ENCODE measurements at places on chromosomes 11 and 22.

DNA sequence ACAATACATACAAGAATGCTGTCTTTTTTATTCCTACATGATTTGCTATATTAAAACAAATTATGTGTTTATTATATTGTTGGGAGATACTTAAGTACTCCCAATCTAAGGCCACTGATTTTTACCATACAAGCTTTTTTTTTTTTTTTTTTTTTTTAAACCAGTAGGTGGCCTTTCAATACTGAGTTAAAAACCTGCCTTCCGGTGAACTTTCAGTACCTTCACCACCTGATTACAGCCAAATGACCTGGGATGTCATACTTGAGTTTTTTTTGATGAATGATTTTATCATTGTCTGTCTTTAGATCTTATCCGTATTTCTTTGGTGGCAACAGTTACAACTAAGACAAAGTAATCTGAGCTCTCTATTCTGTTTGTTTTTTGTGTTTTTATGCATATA lies 94.0 kb upstream of the FOLH1 start:
- no peak for DNase-seq

- no peak for DNase-seq
Measured at GRCh38 chr11:21295508-21295907, 626.1 kb downstream of the NELL1 start.

GRCh38 chr11:80362563-80363340 lies 921.9 kb upstream of the TENM4 start:
- DNase-seq, result no peak

- no peak for DNase-seq
Measured at GRCh38 chr11:64910451-64911093, 6.4 kb downstream of the ATG2A start.

DNA sequence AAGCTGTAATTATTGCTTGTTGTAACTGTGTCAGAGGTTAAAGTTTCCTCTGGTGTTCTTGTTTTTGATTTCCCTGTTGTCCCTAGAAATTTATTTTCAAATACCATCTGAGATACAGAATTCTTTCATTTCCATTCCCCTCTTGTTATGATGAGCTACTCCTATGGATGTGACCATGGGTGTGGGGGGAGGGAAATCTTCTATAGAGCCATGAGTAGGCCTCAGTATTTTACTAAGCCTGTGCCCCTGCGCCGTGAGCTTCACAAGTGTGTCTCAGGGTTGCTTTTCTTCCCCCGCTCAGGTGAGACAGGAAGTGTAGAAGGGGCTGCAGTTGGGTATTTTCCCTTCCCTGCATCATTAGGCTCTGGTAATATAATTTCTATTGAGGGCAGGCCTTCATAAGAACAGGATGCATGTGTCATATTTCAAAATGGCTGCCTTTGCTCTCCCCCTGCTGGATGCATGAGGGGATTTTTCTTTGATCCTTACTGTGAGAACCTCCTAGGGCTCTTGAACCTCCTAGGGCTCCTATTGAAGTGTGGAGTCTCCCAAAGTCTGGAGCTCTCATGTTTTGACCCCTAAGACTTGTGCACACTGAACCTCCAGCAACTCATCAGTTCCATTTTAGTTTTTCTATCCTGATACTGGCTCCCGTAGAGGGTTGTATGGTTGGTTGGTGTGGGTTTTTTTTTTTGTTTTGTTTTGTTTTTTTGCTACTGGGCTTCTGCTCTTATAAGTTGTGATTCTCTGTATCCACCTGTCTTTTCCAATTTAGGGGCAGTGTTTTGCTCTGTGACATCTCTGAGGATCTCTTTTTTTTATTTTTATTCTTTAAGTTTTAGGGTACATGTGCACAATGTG lies 658.2 kb downstream of the NTM start:
- no peak for DNase-seq

DNA sequence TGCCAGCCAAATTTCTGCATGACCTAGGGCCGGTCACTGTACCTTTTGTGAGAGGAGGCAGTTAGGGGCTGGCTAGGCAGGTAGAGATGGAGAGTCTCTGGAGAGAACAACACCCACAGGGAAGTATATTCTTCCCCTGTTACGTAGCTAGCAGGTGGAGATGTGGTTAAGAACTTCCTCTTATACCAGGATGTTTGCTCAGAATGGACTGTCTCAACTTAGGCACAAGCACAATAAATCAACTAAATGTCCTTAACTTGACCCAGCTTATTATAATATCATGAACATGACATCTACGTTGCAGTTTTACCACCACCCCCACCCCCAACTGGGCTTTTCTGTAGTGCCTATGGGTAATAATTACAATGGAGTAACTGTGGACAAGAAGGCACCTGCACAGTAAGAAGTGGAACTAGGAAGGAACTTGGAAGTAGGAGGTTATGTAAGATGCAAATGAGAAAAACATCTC lies 60.7 kb upstream of the MPEG1 start:
- no peak for DNase-seq

DNA sequence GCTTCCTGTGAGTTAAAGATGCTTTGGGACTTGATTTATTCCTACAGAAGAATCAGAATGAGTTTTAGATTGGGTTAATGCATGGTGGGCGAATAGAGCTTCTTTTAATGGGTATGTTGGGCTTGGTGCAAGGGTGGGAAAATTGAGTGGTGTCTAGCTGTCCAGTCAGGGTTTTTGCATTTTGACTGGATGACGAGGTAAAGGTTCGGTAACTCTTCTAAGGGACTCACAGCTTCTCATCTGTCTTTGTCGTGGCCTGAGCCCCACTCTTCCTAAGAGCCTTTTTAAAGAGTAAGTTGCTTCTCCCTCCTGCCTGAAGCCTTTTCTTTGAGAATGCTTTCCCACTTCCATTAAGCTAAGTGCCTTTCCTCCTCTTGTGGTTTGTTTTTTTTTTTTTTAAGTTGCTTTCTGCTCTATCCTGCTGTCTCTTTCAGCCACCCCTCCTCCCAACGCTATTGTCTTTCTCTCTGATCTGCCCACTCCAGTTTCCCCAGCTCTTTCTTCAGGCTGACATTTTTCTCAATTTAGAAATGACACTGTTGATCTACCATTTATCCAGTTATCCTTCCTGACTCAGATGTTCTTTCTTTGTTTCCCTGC lies 1.1 kb downstream of the DPF2 start:
- DNase-seq, result no peak

GRCh38 chr11:123183391-123184099 lies 11.5 kb downstream of the CLMP start:
- DNase-seq, result no peak

GRCh38 chr11:72519220-72519881 lies 85.0 kb upstream of the CLPB start:
- peak; percentile 7 for DNase-seq

GRCh38 chr22:44581096-44581435 lies 83.0 kb upstream of the RTL6 start:
- DNase-seq, result no peak

GRCh38 chr11:27423125-27423524 lies 49.5 kb downstream of the LGR4 start:
- DNase-seq, result no peak

- no peak for DNase-seq
Measured at GRCh38 chr11:203945-204586, 3.1 kb downstream of the BET1L start.

DNA sequence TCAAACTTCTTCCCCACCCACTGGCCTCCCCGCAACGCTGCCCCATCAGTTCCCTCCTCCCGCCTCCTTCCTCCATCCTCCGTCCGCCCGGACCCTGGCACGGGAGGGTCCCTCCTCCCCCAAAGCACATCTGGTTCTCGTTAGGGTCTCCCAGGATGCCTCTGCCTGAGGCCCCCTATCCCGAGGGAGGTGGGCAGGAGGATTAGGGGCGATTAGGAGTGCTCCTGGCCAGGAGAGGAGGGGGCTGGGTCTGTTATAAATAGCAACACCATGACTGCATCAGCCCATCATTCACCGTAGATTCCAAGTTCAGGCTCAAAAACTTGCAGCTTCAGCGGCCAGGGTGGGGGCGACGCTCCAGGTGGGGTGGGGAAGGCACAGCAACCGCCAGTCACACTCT lies 10.4 kb downstream of the MYRF start:
- no peak for DNase-seq

DNA sequence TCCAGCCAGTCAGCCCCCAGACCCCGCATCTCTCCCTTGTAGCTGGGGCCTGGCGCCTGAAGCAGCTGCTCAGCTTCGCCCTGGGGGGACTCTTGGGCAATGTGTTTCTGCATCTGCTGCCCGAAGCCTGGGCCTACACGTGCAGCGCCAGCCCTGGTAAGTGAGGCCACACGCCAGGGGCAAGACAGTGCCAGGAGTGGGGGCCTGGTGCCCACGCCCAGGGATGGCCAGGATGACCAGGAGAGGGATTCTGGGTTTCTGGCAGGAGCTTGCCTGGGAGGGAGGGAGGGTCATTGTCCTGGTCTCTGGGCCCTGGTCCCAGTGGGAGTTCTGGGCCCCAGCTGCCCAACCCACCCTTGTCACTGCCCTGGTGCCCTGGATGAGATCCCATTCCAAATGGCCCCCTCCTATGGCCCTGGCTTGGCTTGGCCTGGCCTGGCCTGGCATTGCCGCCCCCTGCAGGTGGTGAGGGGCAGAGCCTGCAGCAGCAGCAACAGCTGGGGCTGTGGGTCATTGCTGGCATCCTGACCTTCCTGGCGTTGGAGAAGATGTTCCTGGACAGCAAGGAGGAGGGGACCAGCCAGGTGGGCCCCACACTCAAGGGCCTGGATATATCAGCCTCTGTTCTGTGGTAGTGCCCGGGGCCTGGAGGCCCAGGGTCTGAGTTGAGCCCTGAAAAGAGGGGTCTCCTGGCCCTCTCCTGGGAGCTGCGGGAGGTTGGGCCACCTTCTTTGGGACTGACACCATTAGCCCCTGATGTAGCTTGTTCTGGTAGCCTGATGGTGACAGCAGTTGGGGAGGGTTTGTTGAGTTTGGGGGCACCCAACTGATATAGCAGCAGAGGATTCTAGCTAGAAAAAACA lies 3.7 kb downstream of the SLC39A13 start:
- DNase-seq, result peak; percentile 56

GRCh38 chr11:35856756-35857155 lies 87.1 kb upstream of the LDLRAD3 start:
- DNase-seq, result no peak

GRCh38 chr22:27613099-27614005 lies 188.2 kb downstream of the MN1 start:
- no peak for DNase-seq

DNA sequence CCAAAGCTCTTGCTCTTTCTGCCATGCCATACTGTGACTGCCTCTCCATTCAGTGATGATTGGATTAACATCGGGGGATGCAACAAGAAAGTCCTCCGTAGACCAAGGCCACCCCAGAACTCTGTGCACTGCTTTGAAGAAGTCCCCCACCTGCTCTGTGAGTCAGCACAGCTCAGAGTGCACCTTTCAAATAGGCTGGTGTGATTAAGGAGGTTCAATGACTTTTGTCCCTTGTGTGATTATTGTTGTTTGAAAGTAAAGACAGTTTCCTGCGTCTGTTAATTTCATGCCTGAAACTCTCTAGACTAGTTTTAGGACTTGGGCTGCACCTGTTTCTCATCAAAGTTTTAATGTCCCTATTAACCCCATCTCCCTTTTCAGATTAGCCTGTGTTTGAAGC lies 33.0 kb upstream of the DBX1 start:
- DNase-seq, result no peak

DNA sequence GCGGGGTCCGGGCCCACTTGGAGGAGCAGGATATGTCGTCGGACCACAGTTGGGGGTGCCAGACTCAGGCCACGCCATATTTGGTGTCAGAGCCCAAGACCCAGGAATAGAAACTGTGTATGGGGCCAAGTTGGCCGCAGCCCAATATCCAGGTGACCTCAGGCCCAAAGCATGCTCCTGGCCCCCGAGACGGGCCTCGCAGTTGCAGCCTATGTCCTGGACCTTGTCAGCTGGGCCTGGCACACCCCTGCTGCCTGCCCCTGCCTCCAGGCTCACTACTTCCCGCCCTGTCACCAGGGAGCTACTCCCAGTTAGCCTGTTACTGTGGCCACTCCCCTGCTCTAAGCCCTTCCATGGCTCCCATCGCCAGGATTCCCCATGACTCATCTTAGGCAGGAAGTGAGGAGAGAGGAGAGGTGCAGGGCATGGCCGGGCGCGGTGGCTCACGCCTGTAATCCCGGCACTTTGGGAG lies 23.1 kb downstream of the A4GALT start:
- DNase-seq, result no peak

- no peak for DNase-seq
Measured at GRCh38 chr11:104823657-104824056, 74.6 kb downstream of the CASP12 start.

GRCh38 chr11:22433094-22433455 lies 94.9 kb downstream of the SLC17A6 start:
- DNase-seq, result no peak

- peak; percentile 86 for DNase-seq
Measured at GRCh38 chr11:64803158-64803845, at the start of gene MAP4K2. Gene MAP4K2 (minus strand): TSS chr11:64803214. CDS start chr11:64803149, 65 bp downstream.

- no peak for DNase-seq
Measured at GRCh38 chr11:16266021-16266420, 90.3 kb downstream of the SOX6 start.

GRCh38 chr22:48331691-48332220 lies 1495.9 kb downstream of the BRD1 start:
- DNase-seq, result no peak

- DNase-seq, result no peak
Measured at GRCh38 chr11:76234416-76235232, 28.3 kb upstream of the WNT11 start.

DNA sequence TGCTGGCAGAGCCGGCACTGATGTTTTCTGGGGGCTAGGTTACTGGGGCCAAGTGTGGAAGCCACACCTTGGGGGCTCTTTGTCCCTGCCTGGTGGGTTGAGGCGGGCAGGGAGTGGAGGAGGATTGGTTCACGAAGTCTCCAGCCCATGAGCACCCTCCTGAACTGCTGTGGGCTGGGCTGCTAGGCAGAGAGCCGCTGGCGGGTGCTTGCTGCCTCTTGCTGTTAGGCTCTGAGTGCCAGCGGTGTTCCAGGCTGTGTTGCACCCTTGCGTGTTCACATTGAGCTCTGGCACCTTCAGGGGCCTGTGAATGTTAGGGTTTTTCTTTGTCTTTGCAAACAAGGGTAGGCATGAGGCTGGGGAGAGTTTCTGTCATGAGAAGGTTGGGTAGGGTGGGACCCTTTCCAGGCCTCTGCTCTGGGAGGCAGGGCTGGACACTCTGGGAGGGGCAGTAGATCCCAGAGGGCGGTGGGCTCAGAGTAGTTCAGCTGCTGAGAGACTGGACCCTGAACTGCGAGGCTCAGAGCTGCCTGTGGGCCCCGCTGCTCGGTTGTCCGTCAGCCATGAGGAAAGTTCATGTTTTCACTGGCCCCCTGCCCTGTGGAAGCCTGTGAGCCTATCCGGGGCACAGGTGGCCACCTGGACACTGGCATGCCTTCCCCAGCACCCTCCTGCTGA lies 24.0 kb upstream of the TMEM191C start:
- DNase-seq, result no peak

GRCh38 chr22:49510718-49511117 lies 317.0 kb downstream of the BRD1 start:
- no peak for DNase-seq

DNA sequence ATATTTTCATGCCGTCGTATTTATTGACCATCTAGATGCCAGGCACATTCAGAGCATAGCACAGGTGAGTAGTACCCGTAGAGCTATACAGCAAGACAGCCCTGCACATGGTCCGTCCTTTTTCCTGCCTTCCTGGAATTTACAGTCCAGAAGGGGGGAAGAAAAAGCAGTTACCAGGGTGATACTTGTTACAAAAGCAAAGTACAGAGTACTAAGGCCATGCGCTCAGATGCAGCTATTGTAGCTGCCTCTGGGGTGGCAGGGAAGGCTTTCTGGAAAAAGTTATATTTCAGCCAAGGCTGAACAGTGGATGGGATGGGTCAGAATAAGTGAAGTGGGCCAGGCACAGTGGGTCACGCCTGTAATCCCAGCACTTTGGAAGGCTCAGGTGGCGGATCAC lies 36.2 kb downstream of the JHY start:
- DNase-seq, result no peak

GRCh38 chr11:133521502-133521901 lies 10.8 kb downstream of the OPCML start:
- no peak for DNase-seq
